Activated CD4-positive, alpha-beta T cell treated with anti-CD3 and anti-CD28 coated beads, Interleukin-2, amount 10 ng/mL, durations not matched to agents 7 days and 5 days (primary cell): ENCODE measurements at places on chromosomes 7 and 10.

DNA sequence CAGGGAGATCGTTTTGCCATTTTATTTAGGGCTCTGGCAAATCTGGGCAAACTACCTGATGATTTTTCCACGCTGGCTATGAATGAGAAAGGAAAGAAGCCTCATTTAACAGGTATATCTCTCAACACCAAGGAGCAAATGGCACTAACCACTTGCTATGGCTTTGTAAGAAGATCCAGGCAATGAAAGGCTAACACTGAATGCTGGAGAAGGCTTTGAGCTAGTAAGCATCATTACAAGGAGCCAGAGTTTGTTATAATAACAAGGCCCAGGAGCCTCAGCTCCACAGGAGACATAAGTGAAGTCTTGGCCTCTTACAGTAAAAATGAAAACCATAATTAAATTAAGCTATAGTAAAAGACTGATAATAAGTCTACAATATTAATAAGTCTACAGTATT lies 123.1 kb downstream of the CNOT4 start:
- no peak overlapping the region for H3K4me3 ChIP-seq
- H3K27me3 ChIP-seq, result no peaks in the 10 kb centered on the region
- no peak for DNase-seq

GRCh38 chr7:16616542-16616941 lies 29.0 kb downstream of the ANKMY2 start:
- no peaks in the 10 kb centered on the region for H3K27me3 ChIP-seq
- no peak overlapping the region for H3K4me3 ChIP-seq
- no peak overlapping the region for H3K27ac ChIP-seq

- DNase-seq, result no peak
- peaks cover 9% of the 10 kb centered on the region for H3K27me3 ChIP-seq
- H3K27ac ChIP-seq, result no peak overlapping the region
- H3K4me1 ChIP-seq, result no peaks in the 10 kb centered on the region
- no peak overlapping the region for H3K4me3 ChIP-seq
Observed at GRCh38 chr7:132065989-132066603, 509.7 kb upstream of the PODXL start.

DNA sequence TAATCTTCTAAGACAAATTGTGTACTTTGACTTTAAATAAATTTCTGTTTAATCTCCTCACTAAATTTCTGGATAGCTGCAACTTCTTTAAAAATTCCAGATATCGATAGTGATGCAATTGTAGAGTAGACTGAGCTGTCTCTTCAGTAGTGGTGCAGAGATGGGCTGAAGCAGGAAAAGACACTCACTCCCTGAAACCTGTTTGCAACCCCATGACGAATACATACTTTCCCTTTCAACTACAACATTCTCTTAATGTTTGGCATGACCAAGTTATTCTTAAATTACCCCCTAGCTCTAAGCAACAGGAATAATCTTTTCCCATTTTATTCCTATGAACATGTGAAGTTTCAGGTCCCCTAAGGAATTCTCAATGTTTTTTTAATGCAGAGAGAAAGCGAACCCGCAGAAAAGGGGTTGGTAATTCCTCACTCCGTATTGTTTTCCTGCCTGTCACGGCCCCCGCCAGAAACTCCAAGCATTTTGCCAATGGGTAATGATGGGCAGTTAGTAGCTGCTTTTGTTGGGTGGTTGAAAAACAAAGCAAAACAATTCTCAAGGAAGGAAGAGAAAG lies 1.3 kb downstream of the THSD7A start:
- H3K4me1 ChIP-seq, result peaks cover 7% of the 10 kb centered on the region
- no peak for DNase-seq
- H3K4me3 ChIP-seq, result no peak overlapping the region
- peaks cover 42% of the 10 kb centered on the region for H3K27me3 ChIP-seq
- no peak overlapping the region for H3K27ac ChIP-seq

DNA sequence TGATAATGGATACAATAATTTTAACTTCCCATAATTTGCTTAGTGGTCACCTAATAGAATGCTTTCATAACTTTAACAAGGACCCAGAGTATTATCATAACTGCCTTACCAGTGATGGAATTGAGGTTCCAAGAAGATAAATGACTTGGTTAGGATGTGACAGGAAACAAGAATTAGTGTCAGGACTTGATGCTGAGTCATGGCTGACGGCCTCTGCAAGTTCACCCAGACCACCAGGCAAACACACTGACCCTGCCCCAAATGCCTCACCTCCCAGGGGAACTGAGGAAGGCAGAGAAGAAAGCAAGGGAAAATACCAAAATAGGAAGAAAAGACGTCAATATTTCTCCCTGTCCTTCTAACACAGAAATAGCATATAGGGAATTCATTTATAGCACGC lies 636.3 kb downstream of the PARD3 start:
- H3K36me3 ChIP-seq, result no peaks in the 10 kb centered on the region
- no peak overlapping the region for H3K27ac ChIP-seq
- no peaks in the 10 kb centered on the region for H3K4me1 ChIP-seq

DNA sequence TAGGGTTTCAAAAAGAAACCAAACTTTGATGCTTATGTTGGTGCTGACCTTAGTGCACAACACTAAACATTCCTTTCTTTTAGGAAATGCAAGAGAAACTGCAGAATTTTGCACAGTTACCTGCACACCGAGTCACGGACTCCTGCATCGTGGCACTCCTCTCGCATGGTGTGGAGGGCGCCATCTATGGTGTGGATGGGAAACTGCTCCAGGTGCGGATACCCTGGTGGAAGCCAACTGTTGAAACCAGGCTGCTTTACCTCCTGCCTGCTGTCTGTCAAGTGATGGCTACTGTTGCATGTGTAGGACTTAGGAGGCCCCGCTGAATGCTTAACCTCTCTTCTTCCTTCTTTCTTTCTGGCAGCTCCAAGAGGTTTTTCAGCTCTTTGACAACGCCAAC lies 11.7 kb downstream of the CASP2 start:
- H3K4me3 ChIP-seq, result no peak overlapping the region
- H3K4me1 ChIP-seq, result peaks cover 67% of the 10 kb centered on the region
- peak; percentile 74 for DNase-seq

DNA sequence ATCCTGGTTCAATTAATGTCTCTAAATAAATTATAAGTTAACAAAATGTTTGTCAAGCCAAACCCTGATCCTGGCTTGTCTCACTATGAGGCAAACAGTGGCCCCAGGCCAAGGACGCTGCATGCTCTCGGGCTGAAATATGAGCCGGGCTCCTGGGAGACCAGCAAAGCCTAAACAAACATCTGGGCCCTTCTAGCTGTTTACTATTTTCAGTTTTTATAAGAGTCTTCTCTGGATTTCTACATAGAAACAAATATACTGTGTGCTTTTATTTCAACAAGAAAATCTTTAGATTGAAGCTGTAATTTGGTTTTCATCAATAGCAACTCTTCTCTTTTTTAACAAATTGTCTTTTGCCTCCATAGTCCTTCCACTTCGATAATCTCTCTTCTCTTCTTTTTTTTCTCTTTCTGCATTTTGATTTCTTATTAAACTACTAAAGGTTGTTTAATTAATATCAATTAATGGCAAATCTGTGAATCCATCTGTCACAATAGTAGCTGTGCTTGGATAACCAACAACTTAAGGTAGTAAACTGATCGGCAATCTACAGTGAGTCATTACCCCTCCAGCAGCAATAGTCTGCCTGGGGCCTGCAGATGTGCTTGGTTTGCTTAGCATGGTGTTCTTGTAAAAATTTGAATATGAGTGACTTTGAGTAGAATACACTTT lies 83.3 kb upstream of the DNAJC1 start:
- H3K27me3 ChIP-seq, result peaks cover 3% of the 10 kb centered on the region
- no peak for DNase-seq
- no peak overlapping the region for H3K4me3 ChIP-seq
- H3K4me1 ChIP-seq, result no peaks in the 10 kb centered on the region
- no peak overlapping the region for H3K27ac ChIP-seq

GRCh38 chr7:74343281-74344131 lies 54.3 kb downstream of the CLIP2 start:
- no peak overlapping the region for H3K4me3 ChIP-seq
- no peaks in the 10 kb centered on the region for H3K27me3 ChIP-seq
- DNase-seq, result no peak

GRCh38 chr7:98346515-98347069 lies 54.3 kb downstream of the BAIAP2L1 start:
- no peaks in the 10 kb centered on the region for H3K4me1 ChIP-seq
- no peak for DNase-seq
- no peak overlapping the region for H3K27ac ChIP-seq
- no peak overlapping the region for H3K4me3 ChIP-seq
- H3K27me3 ChIP-seq, result no peaks in the 10 kb centered on the region

DNA sequence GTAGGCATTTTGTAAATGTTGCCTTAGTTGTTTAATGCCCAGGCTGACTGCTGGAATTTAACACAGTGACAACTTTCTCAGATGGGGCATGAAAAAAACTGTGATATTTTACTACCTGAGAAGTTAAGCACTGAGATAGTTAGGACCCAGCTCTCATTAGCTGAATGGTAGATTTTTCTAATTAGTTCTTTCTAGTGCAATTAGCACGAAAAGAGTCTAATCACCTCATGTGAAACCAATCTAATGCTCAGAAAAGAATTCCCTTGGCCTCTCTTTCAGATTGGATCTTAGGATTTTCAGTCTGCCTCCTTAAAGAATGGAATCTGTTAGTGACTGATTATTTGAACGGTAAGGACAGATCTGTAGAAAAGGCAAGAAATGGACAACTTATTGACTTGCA lies 743.2 kb downstream of the AUTS2 start:
- no peaks in the 10 kb centered on the region for H3K36me3 ChIP-seq
- no peak overlapping the region for H3K4me3 ChIP-seq
- H3K27me3 ChIP-seq, result peaks cover 2% of the 10 kb centered on the region
- no peak overlapping the region for H3K27ac ChIP-seq
- no peak for DNase-seq

GRCh38 chr7:99623702-99624447 lies 7.1 kb downstream of the ZSCAN25 start:
- H3K4me1 ChIP-seq, result peaks cover 70% of the 10 kb centered on the region
- DNase-seq, result peak; percentile 20
- H3K36me3 ChIP-seq, result peaks cover 88% of the 10 kb centered on the region
- peak overlapping the region; percentile 94 for H3K27ac ChIP-seq
- no peaks in the 10 kb centered on the region for H3K27me3 ChIP-seq

GRCh38 chr7:1149351-1149794 lies 10.6 kb downstream of the ZFAND2A start:
- no peaks in the 10 kb centered on the region for H3K4me1 ChIP-seq
- H3K36me3 ChIP-seq, result peaks cover 10% of the 10 kb centered on the region
- H3K4me3 ChIP-seq, result no peak overlapping the region
- no peak for DNase-seq
- H3K27ac ChIP-seq, result no peak overlapping the region

DNA sequence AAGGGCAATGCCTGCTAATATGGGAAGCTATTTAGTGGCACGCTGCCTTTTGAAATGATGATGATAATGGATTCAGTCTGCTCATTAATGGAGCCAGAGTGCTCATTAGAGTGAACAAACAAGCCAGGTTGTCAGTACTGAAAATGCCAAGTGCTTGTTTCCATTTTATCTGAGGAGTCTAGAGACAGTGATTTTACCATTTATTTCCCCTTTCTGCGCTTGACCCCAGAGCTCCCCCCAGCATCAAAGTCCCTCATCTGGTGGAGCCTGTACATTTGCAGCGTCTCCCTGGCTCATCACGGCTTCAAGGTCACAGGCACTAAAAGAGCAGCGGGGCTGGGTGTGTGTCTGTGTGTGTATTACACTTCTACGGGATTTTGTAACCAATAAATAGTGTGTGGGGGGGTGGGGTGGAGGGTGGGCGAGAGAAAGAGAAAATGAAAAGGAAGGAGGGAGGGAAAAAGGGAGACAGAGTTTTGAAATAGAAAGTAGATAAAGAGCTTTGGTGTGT lies 553.8 kb downstream of the TFEC start:
- no peaks in the 10 kb centered on the region for H3K36me3 ChIP-seq
- H3K27ac ChIP-seq, result no peak overlapping the region
- peaks cover 2% of the 10 kb centered on the region for H3K4me1 ChIP-seq
- H3K27me3 ChIP-seq, result peaks cover 25% of the 10 kb centered on the region

DNA sequence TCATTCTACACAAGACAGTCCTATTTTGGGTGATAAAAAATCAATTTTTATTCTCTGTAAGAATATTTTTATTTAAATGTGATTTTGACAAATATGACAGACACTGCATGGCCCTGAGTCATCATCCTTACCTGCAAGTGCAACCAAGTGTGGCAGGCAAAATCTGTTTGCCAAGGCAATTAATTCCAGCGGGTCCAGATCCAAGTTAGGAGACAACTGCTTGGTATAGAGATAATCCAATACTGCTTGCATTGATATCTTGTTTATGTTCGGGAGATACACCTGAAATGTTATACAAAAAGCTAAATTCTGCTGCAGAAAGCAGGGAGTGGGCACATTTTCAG lies 66.2 kb downstream of the RHOBTB1 start:
- no peak overlapping the region for H3K27ac ChIP-seq
- H3K27me3 ChIP-seq, result peaks cover 11% of the 10 kb centered on the region
- H3K4me1 ChIP-seq, result no peaks in the 10 kb centered on the region

DNA sequence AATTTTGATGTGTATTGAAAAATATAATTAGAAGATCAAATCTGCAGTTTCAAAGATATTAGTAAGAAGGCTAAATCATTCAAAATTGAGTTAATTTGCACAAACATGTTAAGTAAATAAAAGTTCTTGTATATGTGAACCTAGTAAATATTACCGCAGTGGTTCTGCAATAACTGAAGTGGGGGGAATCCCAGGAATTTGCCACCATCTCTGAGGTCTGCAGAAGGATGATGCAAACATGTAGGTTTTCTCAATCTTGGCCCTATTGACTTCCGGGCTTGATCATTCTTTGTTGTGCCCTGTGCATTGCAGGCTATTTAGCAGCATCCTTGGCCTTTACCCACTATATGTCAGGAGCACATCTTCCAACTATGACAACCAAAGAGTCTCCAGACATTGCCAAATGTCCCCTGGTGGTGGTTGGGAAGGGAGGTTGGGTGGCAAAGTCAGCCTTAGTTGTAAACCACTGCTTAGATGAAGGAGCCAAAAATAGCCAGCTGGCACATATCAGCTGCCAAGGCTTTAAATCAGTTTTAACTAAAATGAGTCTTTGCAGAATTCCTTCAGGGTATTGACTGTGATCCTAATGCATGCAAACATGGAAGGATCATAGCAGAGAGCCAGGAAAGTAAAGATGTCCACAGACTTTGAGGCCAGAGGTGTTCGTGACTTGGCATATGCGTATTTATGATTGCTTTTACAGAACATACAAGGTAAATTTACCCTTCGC lies 146.3 kb downstream of the TRIL start:
- no peaks in the 10 kb centered on the region for H3K4me1 ChIP-seq
- H3K36me3 ChIP-seq, result no peaks in the 10 kb centered on the region
- no peak overlapping the region for H3K27ac ChIP-seq
- no peak for DNase-seq
- no peak overlapping the region for H3K4me3 ChIP-seq
- H3K27me3 ChIP-seq, result no peaks in the 10 kb centered on the region
